Tibial nerve (tissue), 4 donors: ENCODE measurements at places on chromosomes 6 and 20.

GRCh38 chr20:46188866-46189541, 70.9 kb downstream of the CD40 start:
- no peak for DNase-seq

DNA sequence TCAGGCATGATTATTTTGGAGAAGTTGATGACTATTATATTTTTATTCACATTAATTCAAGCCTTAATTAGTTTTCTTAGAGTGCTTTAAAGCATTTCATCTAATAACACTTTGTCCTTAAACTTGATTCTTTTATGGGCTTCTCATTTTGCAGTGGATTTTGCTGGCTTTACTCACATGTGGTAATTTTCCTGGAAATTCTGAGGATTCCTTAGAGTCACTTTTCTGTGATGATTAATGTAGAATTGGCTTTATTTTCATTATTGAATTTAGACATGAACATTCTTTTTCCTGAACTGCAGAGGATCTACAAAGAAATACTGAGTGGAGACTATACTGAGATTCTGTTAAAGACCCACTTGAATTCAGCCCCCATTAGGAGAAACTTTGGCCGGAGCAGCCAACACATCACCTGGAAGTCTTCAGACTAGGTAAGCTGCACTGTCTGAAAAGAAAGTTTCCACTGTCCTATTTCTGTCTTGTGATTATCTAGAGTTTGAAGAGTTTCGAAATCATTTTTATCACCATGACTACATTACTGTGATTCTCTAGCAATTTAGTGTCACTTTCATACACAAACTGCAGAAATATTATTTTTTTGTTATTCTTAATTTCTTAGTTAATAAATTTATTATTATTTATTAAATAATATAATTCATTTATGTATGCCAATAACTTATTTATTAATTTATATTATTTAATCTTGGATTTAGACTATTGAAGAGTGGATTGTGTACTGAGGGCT, 1.9 kb downstream of the RFPL4B start:
- DNase-seq = no peak

- DNase-seq = no peak
Observed at GRCh38 chr20:35762461-35762860, 9.4 kb upstream of the PHF20 start.

- DNase-seq = no peak
Observed at GRCh38 chr20:37377346-37378081, 31.6 kb downstream of the SRC start.

DNA sequence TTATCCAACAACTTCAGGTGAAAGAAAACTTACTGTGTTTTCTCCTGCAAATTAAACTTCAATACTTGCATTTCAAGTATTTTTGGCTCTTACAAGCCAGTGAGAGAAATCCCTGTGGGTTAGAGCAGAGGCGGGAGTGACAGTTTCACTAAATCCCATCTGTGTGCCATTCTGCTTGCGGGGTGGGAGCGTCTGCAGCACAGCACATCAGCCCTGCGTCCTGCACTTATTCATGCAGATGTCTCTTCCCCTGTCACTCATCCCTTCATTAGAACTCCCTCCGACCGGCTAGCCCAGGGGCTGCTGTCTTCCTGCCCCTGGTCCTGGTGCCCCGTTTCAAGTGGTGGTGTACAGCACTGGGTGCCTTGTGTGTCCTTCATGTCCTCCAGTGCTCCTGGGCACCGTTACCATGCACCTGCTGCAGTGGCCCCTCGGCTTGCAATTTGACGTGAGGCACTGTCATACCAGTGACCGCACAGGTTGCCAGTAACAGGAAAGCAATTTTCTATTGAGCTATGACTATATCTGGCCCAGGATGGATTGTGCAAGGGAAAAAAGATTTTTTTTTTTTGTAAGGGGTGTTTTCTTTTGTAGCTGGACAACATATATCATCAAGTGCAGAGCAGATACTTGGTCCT, 59.4 kb downstream of the INSM1 start:
- no peak for DNase-seq

DNA sequence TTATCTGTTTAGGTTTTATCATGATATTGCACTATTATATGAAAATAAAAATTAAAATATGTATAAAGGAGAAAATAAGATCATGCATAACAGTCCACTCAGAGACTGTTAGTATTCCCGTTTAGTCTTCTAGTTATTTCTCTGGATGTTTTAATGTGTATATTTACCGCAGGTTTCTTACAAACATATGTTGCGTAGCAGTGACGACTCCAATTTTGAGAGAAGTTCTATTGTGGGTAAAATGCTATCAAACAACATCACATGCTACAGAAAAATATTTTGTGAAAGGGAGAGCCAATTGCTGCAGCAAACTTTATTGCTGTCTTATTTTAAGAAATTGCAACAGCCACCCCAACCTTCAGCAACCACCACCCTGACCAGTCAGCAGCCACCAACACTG, 72.4 kb upstream of the NXT1 start:
- no peak for DNase-seq

DNA sequence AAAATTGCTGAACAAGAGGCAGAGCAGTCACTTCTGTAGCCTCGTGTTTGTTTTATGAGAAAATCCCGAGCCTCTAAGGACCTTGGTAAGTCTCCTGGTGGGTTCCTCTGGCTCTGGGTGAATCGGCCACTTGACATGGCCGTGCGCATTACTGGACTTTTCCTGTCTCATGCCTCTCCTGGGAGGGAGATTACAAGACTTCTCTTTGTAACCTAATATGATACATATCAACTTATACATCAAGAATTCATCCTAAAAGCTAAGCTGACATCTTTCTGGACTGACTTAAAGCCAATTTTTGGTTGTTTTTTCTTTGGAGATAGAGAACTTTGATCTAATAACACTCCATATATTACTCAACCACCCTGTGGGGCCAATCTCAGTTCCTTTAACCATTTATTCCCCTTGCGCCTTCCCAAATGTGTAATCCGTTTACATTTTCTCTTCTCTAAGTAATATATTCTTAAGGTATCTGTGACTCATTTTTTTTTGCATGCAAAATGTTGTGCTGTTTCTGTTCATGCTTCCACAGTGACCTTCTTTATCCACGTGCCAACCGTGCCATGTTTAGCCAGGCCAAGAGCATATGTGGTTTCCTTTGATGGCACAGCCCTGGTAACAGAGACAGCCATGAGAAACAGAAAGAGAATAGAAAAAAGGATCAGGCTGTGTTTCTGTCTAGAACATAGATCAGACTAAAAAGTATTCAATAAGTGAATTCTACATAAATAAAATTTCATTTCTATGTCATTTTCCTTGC, 47.5 kb upstream of the JAG1 start:
- no peak for DNase-seq

- no peak for DNase-seq
Observed at GRCh38 chr6:131156411-131156810, 21.1 kb downstream of the AKAP7 start.

DNA sequence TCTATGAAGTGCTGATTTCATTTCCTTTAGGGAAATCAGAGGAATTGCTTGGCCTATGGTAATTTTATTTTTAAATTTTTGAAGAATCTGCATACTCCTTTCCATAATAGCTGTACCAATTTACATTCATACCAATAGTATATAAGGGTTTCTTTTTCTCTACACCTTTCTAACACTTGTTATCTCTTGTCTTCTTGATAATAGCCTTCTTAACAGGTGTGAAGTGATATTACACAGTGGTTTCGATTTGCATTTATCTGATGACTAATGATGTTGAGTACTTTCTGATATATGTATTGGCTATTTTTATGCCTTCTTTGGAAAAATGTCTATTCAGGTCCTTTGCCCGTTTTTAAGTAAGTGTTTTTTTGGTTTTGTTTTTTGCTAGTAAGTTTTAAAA, 40.8 kb downstream of the SMAP1 start:
- no peak for DNase-seq

DNA sequence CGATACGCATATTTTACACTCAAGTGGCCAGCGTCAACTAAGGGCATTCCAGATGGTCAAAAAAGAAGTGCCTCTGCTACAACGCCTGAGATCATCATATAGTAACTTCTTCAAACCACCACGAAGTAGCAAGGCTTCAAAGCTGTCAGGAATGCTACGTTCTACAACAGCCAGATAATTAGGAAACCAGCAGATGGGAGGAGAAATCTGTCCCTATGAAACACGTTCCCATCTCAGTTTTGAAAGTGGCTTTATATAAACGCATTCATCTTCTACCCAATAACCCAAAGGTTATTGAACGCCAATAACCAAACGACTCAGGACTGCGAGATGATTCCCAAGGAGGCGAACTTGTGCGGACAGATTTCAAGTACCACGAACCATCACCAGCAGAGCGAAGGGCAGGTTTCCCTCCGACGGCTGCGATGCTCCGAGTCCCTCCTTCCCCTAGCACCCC, 1.2 kb downstream of the ABHD12 start:
- DNase-seq = no peak

DNA sequence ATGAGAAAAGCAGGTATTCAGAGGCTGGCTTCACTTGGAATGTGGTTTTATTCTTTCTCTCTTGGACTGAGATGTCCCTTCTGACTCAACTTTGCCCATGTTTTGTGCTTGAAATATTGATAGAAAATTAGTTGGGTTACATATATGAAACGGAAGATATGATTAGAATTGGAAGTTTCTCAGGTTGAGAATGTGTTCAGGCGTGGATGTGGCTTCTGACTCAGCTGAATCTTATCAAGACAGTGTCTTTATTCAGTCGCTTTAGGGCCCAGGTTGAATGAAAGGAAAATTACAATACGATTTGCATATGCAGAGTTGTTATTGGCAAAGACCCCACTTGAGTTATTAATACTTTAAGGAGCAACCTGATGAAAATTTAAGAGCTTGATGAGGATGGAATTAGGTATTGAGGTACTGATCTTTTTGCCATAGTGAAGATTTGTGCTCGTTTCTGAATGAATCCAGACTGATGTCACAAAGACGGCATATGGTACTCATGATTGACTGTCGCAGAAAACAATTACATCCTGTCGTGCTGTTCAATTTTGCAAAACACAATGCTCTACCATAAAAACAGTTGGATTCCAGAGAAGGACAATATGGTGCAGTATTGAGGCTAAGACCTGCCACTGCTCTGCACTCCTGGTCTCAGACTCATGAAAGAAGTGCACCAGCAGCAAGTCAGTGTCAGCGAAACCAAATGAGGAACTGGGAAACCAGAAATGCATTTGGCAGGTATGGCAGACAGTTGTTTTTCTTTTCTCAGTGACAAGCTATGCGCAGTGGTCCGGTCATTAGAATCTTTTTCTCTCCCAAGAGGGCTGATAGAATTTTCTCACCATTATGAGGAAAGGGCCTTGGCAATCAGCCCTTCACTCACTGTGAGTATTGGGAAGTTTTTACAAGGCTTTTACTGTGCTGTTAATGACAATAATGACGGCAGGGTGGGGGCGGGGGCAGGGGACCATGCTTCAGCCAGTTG, 158.3 kb downstream of the DOK5 start:
- DNase-seq = no peak

GRCh38 chr20:51470907-51471411, 71.6 kb downstream of the NFATC2 start:
- DNase-seq = no peak

- DNase-seq = no peak
Observed at GRCh38 chr20:19649041-19649440, 109.0 kb upstream of the RIN2 start.

DNA sequence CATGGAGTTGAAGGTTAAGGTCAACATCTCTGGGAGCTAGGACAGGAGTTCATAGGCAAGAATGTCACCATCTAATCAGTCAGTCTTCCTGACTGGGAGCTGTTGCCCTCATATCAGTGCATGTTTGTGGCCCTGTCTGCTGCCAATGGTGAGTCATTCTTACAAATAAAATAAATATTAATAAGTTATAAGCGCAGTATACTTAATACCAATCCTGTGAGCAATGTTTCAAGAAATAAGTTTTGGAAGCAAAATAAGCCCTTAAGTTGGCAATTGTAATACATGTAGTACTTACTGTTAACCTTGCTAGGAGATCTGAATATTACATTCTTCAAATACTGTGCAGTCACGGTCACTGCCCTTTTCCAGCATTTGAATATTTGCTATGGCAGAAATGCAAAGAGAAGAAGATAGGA, 20.2 kb upstream of the MDGA1 start:
- no peak for DNase-seq

DNA sequence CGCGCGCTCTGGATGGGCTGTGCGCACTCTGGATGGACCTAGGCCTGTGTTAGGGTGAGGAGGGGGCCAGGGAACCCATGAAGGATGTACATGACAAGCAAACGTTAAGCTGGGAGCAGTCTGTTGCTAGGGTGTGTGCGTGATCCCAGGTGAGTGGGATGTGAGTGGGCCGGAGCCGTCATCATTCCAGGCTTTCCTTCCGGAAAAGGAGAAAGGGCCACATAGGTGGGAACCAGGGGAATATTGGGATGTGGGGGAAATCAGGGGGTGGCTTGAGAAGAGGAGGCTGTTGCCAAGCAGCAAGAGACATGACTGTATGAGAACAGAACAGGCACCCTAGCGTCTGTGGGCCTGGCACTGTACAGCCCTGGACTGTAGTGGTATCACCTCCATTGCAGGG, 49.7 kb upstream of the EPB41L1 start:
- no peak for DNase-seq

- DNase-seq = no peak
Observed at GRCh38 chr6:92617721-92618120, 801.6 kb downstream of the EPHA7 start.

GRCh38 chr6:112330071-112330878, 16.9 kb upstream of the RFPL4B start:
- DNase-seq = no peak

DNA sequence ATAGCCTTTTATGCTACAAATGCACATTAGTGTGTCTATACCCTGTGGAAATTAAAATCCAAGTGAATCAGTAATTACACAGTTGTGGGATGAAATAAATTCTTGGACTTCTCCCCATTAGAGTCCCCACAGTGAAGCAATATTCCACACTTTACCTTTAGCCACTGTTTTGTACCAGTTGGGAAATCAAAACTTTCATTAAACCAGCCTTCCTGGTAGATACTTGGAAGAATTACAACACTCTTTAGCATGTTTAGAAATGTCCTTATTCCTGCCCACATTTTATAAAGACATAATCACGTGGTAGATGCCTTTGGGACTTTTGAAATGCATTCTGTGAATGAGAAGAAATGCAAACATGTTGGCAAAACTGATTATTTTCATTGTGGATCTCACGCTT, 49.0 kb upstream of the ANKEF1 start:
- no peak for DNase-seq

DNA sequence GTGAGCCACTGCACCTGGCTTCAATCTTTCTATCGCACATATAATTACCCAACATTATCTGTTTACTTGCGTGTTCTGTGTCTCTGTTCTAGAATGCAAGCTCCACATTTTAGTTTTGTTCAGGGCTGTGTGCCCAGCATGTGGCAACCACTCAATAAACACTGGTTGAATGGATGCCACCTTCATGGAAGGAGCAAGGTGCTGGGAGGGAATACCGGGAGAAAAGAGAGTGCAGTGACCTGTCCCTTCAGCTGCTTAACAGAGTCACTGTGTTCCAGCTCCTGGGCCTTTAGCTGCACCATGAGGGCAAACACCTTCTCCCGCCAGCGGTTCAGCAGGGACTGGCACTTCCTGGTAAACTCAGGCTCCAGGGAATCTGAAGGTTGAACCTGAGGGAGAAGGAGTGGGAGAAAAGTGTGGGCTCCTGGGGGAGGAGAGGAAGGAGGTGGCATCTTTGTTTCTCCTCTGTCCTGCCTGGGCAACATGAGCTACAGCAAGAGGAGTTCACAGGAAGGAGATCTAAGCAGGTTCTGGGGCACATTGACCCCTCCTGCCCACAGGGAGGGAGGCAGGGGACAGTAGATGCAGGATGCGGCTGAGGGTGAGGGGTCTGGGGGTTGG, 7.7 kb downstream of the CCHCR1 start:
- DNase-seq = no peak

GRCh38 chr6:81381382-81381916, 371.0 kb downstream of the TENT5A start:
- DNase-seq = no peak

GRCh38 chr20:38939686-38940085, 13.5 kb downstream of the FAM83D start:
- no peak for DNase-seq
